ENCODE measurements at places on chromosomes 2 and 18.

- DNase-seq: no peak
These were observed 410.9 kb upstream of the TCF4 start for GRCh38 chr18:55998801-55999385.

GRCh38 chr18:36419900-36420531, 122.5 kb downstream of the FHOD3 start:
- DNase-seq: no peak

DNA sequence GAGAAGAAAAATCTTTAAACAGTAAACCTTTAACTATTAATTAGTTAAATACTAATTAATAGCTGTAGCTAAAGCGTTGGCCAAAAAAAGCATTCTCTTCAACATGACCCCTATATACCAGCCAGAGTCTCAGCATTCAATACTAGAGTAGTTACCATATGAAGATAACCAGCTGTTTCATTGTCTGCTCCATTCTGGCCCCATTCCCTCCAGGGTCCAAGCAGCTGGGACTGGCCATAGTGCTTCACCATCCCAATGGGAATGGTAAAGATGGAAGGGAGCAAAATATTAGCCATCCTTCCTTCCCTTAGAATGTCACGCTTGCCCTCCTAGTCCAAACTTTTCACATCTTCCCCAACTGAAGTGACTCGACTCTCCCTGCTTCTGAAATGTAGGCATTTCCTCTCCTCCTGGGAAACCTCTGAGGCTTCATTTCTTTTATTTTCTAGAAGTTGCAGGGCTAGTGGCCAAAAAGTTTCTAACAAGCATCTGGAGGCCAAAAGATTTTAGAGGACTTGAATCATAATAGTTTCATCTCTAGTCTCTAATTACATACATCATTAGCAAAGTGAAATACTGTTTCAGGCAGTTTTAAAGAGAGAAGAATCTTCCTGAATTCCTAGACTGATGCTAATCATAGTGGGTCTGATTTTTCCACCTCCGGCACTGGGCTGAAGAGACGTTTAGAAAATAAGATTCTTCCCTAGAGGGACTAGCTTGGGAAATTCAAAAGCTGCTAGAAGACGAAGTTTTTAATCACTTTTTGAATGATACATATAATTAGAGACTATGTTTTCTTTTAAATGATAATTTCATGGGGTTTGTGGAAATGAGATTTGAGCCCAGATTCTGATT, 52.7 kb downstream of the CCDC68 start:
- DNase-seq: no peak

- DNase-seq: no peak
These were observed 139.6 kb upstream of the CTAGE1 start for GRCh38 chr18:22557168-22557941.

DNA sequence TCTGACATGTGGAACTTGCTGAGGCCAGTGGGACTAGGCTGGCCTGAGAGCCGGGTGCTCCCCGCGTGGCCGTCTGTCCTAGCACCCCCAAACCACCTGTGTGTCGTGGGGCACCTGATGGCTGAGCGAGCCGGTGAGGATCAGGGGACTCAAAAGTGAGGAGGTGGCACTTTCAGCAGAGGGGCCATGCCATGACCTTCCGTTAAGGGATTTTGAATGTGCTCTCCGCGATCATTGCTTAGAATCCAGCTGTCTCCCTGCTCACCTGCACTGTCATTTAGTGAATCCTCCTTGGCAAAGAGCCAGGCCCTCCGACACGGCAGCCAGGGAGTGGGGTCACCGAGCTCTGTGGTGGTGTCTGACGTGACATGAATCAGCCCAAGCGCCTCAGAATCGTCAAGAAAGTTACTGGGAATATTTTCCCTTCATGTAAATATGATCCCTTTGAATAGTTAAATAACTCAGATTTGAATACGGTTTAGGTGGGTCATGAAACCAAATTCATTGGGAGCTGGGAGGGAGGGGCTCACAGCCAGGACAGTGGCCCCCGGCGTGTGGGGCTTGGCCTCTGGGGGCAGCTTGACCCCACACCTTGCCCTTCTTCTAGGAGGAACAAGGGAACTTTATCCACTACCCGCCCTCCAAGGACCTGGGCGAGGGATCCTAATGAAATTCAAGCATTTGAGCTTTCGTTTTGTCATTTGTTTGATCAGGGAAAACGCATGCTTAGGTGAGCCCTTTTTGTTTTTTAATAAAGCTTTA, 9.5 kb downstream of the NFATC1 start:
- DNase-seq: no peak

- DNase-seq: no peak
These were observed 359.8 kb upstream of the SETBP1 start for GRCh38 chr18:44320619-44321460.
